ENCODE measurements at places on chromosomes 7 and 10. TPM values are rescaled to one million over a fixed set of nuclear protein-coding genes. Genes with fewer than 3 reads are reported as not detected.

Gene AMPH
- 3.2 TPM for total RNA-seq

Gene TRIM50
- total RNA-seq: not detected

Gene CALML5
- not detected for total RNA-seq

Gene RASSF4
- 3.8 TPM for total RNA-seq

Gene GNGT1
- not detected for total RNA-seq

Gene SPDYE5
- total RNA-seq: not detected

Gene CHAT
- not detected for total RNA-seq

Gene CNPY1
- total RNA-seq: not detected

Gene ARHGAP22
- total RNA-seq: 60.2 TPM

Gene UNC5B
- total RNA-seq: 20.6 TPM

Gene POU6F2
- total RNA-seq: not detected

Gene MCM10
- not detected for total RNA-seq

Gene DENND2A
- 10.8 TPM for total RNA-seq

Gene CAV1
- total RNA-seq: 598 TPM

Gene TBX20
- 6.4 TPM for total RNA-seq

Gene AKR1E2
- 4.6 TPM for total RNA-seq

Gene SPDYE8
- total RNA-seq: not detected

Gene PRR15
- total RNA-seq: 2.4 TPM

Gene TAS2R41
- total RNA-seq: not detected

Gene FAM13C
- total RNA-seq: 9.1 TPM

Gene ZEB1
- 228 TPM for total RNA-seq

Gene OR6V1
- not detected for total RNA-seq

Gene HEPACAM2
- not detected for total RNA-seq

Gene VWDE
- 0.09 TPM for total RNA-seq

Gene PDE6C
- not detected for total RNA-seq

Gene FAM200A
- total RNA-seq: 5.9 TPM
